NCI-H526 treated with DMSO at 0.1 percent for 48 hours (cell line): ENCODE measurements at places on chromosomes 12 and 14.
A peak's percentile ranks its signal among the peaks of the same experiment; 100 is the strongest.

GRCh38 chr12:2410496-2410895, 357.7 kb downstream of the CACNA1C start:
- DNase-seq = no peak

GRCh38 chr14:104437703-104438102, 141.9 kb upstream of the C14orf180 start:
- no peak for DNase-seq

DNA sequence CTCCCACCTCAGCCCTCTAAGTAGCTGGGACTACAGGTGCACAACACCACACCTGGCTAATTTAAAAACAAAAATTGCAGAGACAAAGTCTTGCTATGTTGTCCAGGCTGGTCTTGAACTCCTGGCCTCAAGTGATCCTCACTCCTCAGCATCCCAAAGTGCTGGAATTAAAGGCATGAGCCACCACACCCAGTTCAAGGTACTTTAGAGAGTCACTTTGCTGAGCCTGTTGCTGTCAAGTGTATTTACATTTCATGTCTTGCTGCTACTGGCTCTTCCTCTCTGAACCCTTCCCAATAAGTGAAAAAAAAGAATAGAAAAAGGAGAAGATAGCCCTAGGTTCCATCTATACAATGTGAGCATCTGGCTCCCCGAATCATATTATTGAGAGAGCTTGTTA, 38.4 kb downstream of the SLCO1A2 start:
- DNase-seq = no peak

DNA sequence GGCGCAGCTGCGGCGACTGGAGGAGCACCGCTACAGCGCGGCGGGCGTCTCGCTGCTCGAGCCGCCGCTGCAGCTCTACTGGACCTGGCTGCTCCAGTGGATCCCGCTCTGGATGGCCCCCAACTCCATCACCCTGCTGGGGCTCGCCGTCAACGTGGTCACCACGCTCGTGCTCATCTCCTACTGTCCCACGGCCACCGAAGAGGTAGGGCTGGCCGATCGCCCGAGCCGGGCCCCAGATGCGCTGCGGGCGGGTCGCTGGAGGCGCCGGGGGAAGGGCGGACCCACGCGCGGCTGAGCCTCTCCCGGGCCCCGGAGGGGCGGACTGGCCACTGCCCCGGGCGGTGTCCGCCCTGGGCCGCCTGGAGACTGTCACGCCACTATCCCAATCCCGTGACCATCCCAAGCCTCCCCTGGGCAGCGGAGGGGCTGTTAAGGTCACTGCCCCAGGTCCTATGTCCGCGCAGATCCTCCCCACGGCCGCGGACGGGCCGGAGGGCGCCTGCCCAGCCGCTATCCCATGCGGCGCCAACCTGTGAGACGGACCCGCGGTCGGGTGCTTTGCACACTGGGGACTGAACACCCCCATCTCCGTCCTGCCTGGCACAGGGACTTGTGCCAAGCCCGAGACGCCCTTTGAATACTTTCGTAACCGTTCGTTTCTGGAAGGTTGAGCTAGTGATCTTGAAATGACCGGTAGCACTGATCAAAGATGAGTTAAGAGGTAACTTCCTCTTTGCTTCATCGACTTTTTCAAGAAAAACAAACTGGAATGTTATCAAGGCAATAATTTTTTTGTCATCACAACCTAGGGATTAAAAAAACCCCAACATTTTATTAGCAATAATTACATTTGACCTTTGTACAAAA, 725 bp downstream of the CHPT1 start:
- DNase-seq = peak; percentile 47

GRCh38 chr12:42593874-42594273, 4.3 kb upstream of the PRICKLE1 start:
- no peak for DNase-seq

GRCh38 chr12:13038491-13039161, 5.6 kb upstream of the FAM234B start:
- DNase-seq = no peak

DNA sequence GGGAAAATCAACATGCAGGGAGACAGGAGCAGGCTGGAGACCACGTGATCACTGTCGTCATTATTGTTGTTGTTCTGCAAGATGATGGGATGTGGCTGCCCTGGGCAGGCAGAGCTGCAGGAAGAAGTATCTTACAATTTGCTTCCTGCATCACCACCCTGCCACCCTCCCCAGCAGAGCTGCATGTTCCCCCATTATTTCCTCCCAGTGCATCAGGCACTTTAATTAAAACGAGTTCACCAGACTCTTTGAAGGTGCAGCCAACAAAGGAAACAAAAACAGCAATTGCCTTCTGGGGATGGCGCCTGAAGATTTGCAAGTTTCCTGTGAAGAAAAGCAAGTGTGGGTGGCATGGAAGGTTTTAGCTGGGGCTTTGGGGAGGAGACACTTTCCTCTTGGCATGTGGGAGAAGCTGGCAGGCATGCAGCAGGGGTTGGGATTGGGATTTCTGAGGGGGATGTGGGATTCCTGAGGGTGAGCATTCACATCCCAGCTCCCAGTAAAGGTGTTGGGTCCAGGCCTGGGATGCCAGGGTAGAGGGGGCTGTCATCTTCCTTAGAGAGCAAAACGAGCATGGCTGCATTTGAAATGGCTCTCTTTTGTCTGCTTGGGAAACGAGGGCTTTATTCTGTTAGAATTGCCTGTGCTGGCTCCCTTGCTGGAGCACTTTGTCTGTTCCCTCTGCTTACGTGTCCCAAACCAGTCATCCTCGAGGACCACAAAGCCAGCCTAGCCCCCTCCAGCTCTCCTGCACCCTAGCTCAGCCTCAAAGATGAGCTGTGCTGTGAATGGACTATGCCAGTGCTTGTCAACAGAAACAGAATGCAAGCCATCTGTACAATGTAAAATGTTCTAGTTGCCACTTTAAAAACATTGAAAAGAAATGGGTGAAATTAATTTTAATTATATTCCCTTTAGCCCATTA, 11.5 kb upstream of the C14orf132 start:
- DNase-seq = no peak

DNA sequence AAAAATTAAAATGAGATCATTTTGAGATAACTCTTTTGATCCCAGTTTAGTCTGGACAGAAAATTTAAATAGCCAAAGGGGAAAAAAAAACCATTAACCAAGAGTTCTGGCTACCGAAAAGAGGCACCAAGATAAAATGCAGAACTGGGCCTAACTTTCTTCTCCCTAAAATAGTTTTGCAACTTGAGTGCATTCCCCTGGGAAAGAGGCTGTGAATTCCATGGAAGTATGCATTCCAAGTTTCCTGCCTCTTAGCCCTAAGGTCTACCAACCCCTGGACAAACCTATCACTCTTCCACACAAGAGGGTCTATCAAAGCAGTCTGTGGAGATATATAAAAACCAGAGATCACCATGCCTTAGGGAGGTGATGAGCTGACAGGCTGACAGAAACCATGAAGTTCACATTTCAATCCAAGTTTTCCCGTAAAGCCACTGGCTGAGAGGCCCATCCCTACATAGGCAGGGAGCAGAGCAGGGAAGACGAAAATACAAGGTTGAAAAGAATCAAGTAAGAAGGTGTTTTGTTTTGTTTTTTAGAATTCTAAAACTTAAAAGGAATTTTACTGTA, 33.8 kb downstream of the DCP1B start:
- DNase-seq = no peak

- no peak for DNase-seq
These were observed 8.4 kb downstream of the KIF26A start for GRCh38 chr14:104146651-104147345.

GRCh38 chr14:102144914-102145313, 5.2 kb downstream of the WDR20 start:
- no peak for DNase-seq
